ENCODE measurements at places on chromosomes 1 and 21.

- peaks cover 31% of the 10 kb centered on the region for H3K36me3 ChIP-seq
- H3K27ac ChIP-seq: peak overlapping the region; percentile 99
- no peaks in the 10 kb centered on the region for H3K27me3 ChIP-seq
- DNase-seq: no peak
- peak overlapping the region; percentile 94 for H3K4me3 ChIP-seq
These were observed 3.4 kb downstream of the PIGV start for GRCh38 chr1:26791148-26791547.

GRCh38 chr1:32783851-32784250, 33.3 kb downstream of the YARS1 start:
- H3K27ac ChIP-seq: peak overlapping the region; percentile 26
- no peaks in the 10 kb centered on the region for H3K27me3 ChIP-seq
- H3K36me3 ChIP-seq: peaks cover 29% of the 10 kb centered on the region
- H3K4me1 ChIP-seq: peaks cover 8% of the 10 kb centered on the region
- no peak for DNase-seq
- no peak overlapping the region for H3K4me3 ChIP-seq

GRCh38 chr1:17789926-17790325, 34.8 kb downstream of the ACTL8 start:
- H3K4me1 ChIP-seq: no peaks in the 10 kb centered on the region
- H3K27me3 ChIP-seq: peaks cover 17% of the 10 kb centered on the region
- no peaks in the 10 kb centered on the region for H3K36me3 ChIP-seq

DNA sequence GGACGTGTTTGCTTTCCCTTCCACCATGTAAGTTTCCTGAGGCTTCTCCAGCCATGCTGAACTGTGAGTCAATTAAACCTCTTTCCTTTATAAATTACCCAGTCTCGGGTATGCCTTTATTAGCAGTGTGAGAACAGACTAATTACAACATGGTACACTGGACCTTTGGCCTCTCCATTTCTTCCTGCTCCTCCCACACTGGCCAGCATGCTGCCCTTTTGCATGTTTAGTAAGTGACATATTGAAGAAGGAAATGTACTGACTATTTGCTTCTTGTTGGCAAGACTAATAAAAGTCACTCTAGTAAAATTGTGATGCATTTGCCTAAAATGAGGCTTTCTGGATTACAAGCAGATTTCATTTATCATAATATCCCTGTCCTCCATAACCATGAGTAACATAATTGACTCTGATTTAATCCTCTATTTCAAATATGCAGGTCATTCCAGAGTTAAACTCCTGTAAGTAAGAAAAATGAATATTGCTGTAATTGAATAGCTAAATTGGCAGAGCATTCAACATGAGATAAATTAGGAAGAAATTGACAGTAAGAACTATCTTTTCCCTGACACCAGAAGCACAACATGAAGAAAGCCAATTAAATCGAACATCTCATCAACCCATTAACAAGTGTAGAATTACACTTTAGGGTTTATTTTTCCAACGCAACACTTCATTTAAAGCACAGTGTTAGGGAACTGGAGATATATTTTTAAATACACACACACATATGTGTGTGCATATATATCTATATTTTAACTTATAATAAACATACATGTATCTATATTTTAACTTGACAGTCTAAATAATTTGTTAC, 427.8 kb upstream of the ZP4 start:
- no peak overlapping the region for H3K27ac ChIP-seq
- no peak for DNase-seq
- H3K4me1 ChIP-seq: no peaks in the 10 kb centered on the region
- no peak overlapping the region for H3K4me3 ChIP-seq

DNA sequence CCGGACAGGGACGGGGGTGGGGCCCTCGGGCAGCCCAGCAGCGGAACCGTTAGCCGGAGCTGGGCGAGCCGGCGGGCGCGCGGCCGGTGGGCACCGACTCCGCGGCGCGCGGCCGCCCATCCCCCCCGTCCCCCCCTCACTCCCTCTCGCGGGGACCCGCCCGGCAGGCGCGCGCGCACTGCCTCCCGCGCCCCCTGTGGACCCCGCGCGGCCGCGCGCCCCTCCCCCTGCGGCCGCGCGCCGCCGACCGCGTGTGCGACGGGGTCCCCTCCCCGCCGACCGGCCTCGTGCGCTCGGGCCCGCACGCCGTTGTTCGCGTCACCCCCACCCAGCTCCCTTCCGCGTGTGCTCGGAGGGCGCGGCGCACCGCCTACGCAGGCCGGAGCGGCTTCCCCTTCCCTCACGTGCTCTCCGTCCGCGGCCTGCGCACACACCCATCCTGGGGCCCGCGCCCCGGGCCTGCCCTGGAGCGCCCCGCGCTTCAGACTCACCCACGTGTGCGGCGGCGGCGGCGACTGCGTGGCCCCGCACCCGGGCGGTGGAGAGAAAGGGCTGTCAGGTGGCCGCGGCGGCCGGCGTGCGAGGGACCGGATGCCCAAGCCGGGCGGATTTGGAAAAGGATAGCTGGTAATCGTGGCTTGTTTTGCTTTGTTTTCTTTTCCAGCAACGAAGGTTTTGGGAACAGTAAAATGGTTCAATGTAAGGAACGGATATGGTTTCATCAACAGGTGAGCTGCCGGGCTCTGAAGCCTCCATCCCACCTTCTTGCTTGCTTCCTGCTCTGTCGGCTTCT, 717 bp downstream of the YBX1 start:
- peak overlapping the region; percentile 99 for H3K4me3 ChIP-seq
- H3K27me3 ChIP-seq: no peaks in the 10 kb centered on the region
- H3K36me3 ChIP-seq: peaks cover 24% of the 10 kb centered on the region
- peaks cover 55% of the 10 kb centered on the region for H3K4me1 ChIP-seq
- peak overlapping the region; percentile 97 for H3K27ac ChIP-seq

DNA sequence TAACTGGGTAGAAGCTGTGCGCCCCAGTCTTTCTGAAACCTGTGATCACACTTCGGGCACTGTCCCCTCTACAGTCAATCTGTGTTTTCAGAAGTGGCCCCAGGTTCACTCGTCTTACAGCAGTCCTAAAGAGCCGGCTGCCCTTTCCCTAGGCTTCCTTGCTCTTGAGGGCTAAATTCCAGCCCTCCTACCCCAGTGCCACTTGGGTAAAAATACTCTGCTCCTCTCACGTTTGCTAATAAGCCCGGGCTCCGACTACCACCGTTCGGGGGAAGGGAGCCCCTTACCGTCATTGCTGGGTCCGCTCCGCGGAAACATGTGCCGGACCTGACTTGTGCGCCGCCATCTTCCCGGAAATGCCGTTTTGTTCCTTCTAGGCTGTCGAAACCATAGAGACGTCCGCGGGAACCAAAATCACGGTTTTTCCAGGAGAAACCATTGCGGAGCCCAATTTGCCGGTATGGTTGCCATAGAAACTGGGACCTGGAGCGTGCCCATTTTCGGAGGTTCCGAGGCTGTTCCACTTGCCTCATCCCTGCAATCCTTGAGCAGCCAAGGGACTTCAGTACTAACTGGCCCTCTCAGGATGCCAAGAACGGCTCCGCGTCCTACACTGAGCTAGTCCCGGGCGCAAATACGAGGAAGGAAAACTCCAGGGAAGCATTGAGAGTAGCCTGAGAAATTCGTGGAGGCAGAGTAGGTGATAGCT, at the start of gene GPATCH4:
TSS of gene GPATCH4 (minus strand) at position 358 of the 709 bp plus-strand sequence.
- DNase-seq: peak; percentile 83
- H3K36me3 ChIP-seq: peaks cover 8% of the 10 kb centered on the region
- H3K4me3 ChIP-seq: peak within 1 kb of the TSS; percentile 95
- H3K27ac ChIP-seq: peak within 1 kb of the TSS; percentile 92
- H3K27me3 ChIP-seq: no peaks in the 10 kb centered on the region
- peaks cover 18% of the 10 kb centered on the region for H3K4me1 ChIP-seq

DNA sequence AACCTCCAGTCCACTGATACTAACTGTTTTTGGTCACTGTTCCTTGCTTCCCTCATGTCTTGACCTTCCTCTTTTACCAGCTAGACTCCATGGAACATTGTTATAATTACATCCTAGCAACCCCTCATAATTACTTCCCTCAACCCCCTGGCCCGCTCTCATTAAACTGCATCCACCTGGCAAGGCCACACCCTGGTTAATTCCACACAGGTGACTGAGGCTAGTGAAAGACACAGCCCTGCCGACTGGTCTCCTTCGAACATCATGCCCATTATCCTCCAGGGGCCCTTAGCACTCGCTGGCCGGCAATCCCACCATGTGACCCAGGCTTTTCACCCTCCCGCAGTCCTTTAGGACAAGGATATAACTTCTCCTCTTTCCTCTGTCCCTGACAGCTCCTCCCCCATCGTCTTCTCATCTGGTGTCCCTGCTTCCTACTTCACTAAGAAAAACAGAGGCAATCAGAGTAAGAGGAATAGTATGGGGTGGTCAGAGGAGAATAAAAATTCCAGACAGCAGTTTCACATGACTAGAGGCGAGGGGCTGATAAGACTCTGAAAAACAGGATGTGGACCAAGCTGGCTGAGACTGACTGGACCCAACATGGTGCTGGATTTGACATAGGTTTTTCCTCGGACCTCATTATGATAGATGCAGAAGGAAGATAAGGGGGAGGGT, 8.8 kb upstream of the TENT5B start:
- no peak for DNase-seq
- H3K27ac ChIP-seq: no peak overlapping the region
- H3K36me3 ChIP-seq: no peaks in the 10 kb centered on the region
- H3K4me3 ChIP-seq: no peak overlapping the region
- no peaks in the 10 kb centered on the region for H3K27me3 ChIP-seq
- H3K4me1 ChIP-seq: no peaks in the 10 kb centered on the region

DNA sequence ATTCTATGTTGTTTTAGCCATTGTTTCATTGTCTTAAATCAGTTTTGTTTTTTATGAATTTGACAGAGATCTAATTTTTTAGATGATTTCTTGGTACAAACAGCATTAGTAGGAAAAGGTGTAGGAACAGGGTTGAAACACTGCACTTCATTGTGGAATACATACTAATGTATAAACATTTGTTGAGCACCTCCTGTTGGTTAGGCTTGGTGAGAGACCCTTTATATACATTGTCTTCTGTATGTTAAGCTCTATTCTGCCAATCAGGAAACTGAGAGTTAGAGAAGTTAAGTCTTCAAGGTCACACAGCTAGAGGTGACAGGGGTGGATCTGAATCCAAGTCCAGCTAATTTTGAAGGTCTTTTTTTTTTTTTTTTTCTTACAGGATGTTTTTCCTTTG, 192.7 kb downstream of the VPS13D start:
- peaks cover 31% of the 10 kb centered on the region for H3K4me1 ChIP-seq
- H3K27ac ChIP-seq: peak overlapping the region; percentile 62
- DNase-seq: no peak
- H3K36me3 ChIP-seq: peaks cover 8% of the 10 kb centered on the region
- H3K27me3 ChIP-seq: no peaks in the 10 kb centered on the region

- H3K27me3 ChIP-seq: no peaks in the 10 kb centered on the region
- H3K36me3 ChIP-seq: no peaks in the 10 kb centered on the region
- peaks cover 8% of the 10 kb centered on the region for H3K4me1 ChIP-seq
- no peak overlapping the region for H3K4me3 ChIP-seq
These were observed 71.5 kb downstream of the RPS6KC1 start for GRCh38 chr1:213122514-213122929.

DNA sequence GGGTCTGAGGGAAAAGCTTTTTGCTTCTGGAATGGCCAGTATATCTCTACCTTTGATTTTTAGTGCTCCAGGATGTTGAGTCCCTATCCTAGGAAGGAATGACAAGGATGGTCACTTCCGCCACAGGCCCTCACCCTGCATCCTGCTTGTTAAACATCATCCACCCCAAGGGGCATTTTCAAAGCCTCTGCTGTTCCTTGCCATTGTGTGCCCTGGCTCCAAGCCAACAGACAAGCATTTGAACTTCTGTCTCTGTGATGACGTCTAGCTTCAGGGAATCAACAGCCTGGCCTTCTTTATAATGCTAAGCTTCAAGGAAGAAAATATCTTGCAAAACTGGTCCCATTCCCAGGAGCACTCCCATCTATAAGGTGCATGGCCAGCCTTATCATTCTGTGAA, 12.3 kb upstream of the JAM2 start:
- no peak overlapping the region for H3K4me3 ChIP-seq
- H3K27ac ChIP-seq: no peak overlapping the region
- H3K4me1 ChIP-seq: no peaks in the 10 kb centered on the region
- no peaks in the 10 kb centered on the region for H3K36me3 ChIP-seq

GRCh38 chr21:32424191-32424535, 11.7 kb downstream of the EVA1C start:
- no peaks in the 10 kb centered on the region for H3K4me1 ChIP-seq
- no peaks in the 10 kb centered on the region for H3K36me3 ChIP-seq
- H3K27ac ChIP-seq: no peak overlapping the region
- no peaks in the 10 kb centered on the region for H3K27me3 ChIP-seq

DNA sequence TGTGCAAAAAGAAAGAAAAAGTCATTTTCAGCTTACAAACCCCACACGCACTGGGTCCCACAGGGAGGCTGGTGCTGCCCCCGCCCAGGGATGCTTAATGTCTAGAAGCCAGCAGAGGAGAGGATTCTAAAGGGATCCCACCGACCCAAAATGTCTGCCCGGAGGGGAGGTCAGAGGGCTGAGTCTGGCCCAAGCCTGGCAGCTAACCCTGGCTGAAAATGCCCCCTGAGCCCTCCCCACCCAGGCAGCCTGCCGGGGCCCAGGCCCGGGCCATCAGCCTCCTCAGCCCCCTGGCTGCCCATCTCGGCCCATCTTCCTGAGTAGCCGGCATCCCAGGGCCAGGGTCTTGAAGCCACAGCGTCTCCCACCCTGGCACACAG, 33.5 kb downstream of the ACOT7 start:
- no peaks in the 10 kb centered on the region for H3K27me3 ChIP-seq
- peak overlapping the region; percentile 77 for H3K27ac ChIP-seq
- no peak for DNase-seq
- peak overlapping the region; percentile 72 for H3K4me3 ChIP-seq
- peaks cover 37% of the 10 kb centered on the region for H3K4me1 ChIP-seq
- H3K36me3 ChIP-seq: no peaks in the 10 kb centered on the region

DNA sequence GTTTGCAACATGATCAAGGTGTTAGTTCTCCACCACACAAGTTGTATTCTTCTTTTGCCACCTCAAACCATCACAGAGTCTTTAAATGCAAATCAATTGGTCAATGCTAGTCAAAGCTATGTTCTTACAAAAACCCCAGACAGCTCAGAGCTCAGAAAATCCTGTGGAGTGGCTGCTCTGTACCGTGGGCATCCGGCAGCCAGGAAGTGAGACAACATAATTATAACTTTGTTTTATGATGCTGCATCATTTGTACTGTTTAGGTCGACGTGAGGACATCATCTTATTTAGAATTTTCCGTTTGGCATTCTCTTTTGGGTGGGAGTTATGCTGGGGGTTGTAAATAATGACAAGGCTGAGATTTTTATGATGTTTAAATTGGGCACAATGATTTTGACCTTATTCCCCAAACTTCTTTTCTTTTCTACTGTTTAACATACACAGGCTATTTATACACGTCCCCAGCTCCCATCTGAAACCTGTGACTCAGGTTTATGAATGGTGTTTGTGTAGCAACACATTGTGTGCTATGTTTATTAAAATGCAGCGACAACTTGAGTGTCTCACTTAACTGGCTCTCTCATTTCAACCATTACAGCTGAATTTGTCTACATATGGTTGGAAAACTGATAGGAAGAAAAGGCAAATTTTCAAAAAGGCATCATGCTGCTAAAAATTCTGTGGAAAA, 124.0 kb downstream of the CNIH3 start:
- H3K4me3 ChIP-seq: no peak overlapping the region
- no peak for DNase-seq
- peaks cover 4% of the 10 kb centered on the region for H3K4me1 ChIP-seq
- no peaks in the 10 kb centered on the region for H3K36me3 ChIP-seq

- no peak overlapping the region for H3K27ac ChIP-seq
- peaks cover 6% of the 10 kb centered on the region for H3K27me3 ChIP-seq
- peaks cover 23% of the 10 kb centered on the region for H3K4me1 ChIP-seq
- H3K4me3 ChIP-seq: peak overlapping the region; percentile 57
These were observed 94.7 kb upstream of the TARDBP start for GRCh38 chr1:10917513-10918454.
